ENCODE measurements at places on chromosomes 11 and 22.

DNA sequence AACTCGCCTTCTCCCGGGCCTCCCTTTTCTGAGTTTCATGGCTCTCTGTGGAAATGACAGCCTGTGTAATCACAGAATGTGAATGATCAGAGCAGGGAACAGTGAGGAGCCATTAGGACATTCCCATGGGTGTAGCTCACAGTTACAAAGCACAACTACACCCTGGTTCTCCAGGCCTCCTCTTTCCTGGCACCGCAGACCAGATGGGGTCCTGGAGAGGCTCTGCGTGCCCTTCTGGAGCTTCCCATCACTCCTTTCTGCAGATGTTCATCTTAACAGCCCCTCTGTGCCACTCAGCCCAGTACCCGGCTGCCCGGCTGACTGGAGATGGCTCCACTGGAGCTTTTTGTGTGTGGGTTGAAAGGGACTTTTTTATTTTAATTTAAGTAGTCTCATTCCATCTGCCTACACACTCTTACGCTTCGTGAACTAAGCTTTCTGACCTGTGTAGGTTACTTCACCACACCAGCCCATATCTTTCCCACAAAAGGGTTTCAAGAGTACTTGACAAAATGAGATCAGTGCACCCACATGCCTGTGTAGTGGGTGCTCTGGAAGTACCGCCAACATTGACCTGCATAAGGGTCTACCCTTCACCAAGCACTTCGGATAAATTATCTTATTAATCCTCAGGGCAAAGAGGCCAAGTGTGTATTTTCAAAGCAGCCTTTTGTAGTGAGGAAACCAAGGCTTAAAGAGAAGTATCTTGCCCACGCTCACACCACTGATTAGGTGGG is 29.8 kb downstream of the SREBF2 start:
- DNase-seq, result peak; percentile 61

DNA sequence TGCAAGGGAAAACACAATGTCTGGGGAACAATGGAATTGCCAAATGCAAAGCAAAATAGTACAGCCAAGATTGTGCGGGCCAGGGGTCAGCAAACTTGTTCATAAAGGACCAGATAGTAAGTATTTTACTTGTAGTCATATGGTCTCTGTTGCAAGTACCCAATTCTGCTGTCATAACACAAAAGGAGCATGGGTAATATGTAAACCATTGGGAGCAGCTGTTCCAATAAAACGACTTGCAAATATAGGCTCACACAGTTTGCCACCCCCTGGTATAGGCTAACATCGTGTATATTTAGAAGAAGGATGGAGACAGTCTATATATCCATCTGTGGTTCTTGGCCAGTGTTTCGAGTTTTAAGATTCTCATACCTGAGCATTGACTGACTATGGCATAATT is 15.6 kb downstream of the SDHAF2 start:
- no peak for DNase-seq

DNA sequence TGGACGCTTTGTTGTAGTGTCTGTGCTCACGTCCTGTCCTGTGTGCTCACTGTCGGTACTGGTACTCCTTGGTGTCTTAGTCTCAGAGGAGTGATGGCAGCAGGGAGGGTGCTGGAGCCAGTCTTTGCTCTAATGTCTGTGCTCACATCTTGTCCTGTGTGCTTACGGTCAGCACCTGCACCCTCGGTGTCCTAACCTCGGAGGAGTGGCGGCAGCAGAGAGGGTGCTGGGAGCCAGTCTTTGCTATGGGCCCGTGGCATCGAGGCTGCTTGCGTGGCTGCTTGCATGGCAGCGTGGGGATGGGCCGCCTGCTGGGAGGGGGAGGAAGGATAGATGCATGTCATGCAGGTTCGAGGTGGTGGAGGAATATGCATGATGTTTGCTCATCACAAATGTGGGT is 12.7 kb downstream of the IGHMBP2 start:
- DNase-seq, result no peak

GRCh38 chr11:87966694-87967093 is 208.5 kb downstream of the RAB38 start:
- DNase-seq, result no peak

- DNase-seq, result no peak
Observed at GRCh38 chr22:29043906-29044575, 17.6 kb downstream of the C22orf31 start.

DNA sequence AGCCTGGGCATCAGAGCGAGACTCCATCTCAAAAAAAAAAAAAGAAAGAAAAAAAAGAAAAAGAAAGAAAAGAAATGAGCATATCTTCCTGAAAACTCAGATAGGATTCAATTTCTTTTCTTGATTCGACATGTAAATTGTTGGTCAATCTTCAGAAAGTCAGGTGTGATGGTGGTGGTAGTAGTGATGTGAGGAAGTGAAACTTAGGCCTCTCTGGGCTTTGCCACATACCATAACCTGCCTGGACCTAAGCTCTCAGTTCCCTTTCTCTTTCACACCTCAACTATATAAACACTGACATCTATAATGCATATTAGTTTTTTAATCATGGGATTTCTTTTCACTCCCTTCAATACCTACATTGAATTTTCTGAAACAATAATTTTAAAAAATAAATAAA is 98.0 kb upstream of the TBCEL start:
- DNase-seq, result peak; percentile 74
